ENCODE measurements at places on chromosomes 3 and 15. TPM values are rescaled to one million over a fixed set of nuclear protein-coding genes. Genes with fewer than 3 reads are reported as not detected.

The DUOX1 gene
- total RNA-seq = not detected

The RETNLB gene
- not detected for total RNA-seq

The DPPA2 gene
- not detected for total RNA-seq

The DBR1 gene
- total RNA-seq = 10.7 TPM

The COL8A1 gene
- total RNA-seq = not detected

The DAZL gene
- total RNA-seq = not detected

The SMCO1 gene
- not detected for total RNA-seq

The CPLX3 gene
- 0.07 TPM for total RNA-seq

The PODXL2 gene
- 11.1 TPM for total RNA-seq

The NANOGP8 gene
- not detected for total RNA-seq

The PAK2 gene
- total RNA-seq = 47.6 TPM

The SELENOS gene
- 160 TPM for total RNA-seq

The STAB1 gene
- total RNA-seq = not detected

The C2CD4B gene
- total RNA-seq = not detected

The SLC9A9 gene
- 0.11 TPM for total RNA-seq

The RBP2 gene
- total RNA-seq = not detected

The PRTG gene
- 9.9 TPM for total RNA-seq

The GOLGA8M gene
- total RNA-seq = not detected

The TMEM266 gene
- 0.17 TPM for total RNA-seq

The GOLGA8T gene
- 1.6 TPM for total RNA-seq

The TMEM207 gene
- total RNA-seq = not detected

All from A549 treated with ZK216348 at 1 μM for 4 hours (cell line).